ENCODE measurements at places on chromosomes 16 and 17.

DNA sequence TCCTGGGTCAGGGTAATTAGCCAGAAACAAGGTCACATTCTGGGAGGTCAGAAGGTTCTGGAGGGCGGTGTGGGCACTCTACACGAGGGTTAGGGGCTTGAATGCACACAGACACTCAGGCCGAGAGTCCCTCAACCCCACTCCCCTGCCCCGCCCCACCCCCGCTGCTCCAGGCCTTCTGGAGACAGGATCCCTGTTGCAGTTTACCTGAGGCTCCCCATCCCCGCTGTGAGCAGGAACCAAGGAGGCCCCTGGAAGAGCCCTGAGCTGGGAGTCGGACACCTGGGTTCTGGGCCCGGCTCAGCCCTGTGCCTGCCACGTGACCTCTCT is 4.4 kb upstream of the ACTG1 start:
- DNase-seq = no peak

- no peak for DNase-seq
Observed at GRCh38 chr17:7555320-7555948, 3.1 kb upstream of the TNFSF13 start.

- no peak for DNase-seq
Observed at GRCh38 chr17:42289611-42290181, 1.4 kb downstream of the STAT5A start.

DNA sequence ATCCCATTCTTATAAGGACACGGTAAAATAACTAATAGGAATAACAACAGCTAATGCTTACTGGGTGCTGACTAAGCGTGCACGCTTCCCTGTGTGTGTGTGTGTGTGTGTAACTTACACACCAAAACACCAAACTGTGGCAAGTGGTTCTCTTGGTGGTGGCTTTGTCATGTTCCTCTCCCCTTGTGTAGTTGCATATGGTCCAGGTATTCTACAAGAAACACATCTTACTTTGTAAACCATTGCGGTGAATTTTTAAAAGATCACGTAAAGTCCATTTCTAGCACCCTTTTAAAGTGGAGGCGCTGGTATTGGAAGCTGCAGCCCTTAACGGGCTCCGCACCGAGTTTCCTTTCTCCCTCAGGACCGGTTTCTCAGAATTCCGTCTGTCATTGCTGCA is 221.0 kb upstream of the FOXF1 start:
- no peak for DNase-seq

GRCh38 chr17:9594065-9594464 is 17.6 kb downstream of the CFAP52 start:
- DNase-seq = no peak

DNA sequence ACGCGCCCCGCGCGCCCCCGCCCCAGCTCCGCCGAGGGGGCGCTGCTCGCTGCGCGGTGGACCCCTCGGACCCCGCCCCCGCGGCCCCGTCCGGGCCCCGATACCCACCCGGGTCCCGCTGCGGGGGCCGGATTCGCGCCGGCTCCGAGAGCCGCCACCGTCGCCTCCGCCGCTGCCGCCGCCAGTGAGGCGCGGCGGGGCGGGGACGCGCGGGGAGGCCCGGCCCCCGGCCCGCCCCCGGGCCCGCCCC is at the start of gene TBC1D16:
Gene TBC1D16, minus strand, starts transcription at position 186 of the 250 bp plus-strand sequence. CDS start 22,325 bp downstream, outside the sequence.
- DNase-seq = no peak

GRCh38 chr16:17921357-17921978 is 415.1 kb downstream of the NPIPA8 start:
- DNase-seq = peak; percentile 3

- no peak for DNase-seq
Observed at GRCh38 chr16:84629580-84629979, 11.7 kb upstream of the COTL1 start.

DNA sequence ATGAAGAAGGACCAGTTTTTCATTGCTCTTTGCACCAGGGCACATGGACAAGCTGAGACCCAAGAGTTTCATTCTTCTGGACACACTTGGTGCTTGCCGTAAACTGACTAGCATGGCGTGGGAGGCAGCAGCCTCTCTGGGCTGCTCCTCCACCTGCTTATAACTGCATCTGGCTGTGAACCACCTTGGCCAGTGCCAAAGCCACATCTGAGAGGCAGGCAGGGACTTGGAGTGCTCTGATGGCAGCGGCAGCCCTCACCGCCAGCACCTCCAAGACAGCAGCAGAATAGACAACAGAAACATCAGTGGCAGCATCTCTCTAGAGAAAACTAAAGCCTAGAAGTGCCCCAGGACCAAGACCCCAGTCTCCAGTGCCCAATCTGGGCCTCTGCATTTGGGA is 4.7 kb downstream of the KRT37 start:
- no peak for DNase-seq

DNA sequence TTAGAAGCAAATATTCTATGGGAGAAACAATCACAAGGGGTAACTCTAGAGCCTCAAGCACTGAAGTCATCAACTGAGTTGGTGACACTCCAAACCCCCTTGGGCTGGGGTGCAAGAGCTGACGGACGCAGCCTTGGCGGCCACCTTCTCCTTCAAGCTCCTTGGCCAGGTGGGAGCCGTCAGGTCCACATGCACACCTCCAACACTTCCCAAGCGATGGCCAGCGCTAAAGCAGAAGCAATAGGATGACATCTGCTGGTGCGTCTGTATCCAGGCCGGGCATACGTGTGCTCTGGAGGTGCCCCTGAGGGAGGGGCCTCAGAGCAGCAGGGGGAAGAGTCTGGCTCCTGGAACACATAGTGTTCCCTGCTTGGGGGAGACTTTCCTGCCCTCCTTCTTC is 12.2 kb upstream of the FOXJ1 start:
- no peak for DNase-seq

- DNase-seq = no peak
Observed at GRCh38 chr16:84790301-84790700, 29.5 kb upstream of the CRISPLD2 start.

DNA sequence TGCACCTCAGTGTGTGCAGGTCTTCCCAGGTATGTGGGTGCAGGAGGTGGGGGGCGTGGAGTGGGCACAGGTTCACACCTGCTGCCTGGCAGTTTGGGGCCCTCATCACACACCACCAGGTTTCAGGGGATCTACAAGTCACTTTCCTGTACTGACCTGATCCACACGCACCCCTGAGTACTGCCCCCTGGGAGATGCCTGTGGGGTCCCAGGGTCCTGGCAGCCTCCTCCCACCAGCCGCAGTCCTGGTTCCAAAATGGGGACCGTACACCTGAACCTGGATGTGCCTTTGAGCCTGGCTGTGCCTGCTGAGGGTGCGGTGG is 25.9 kb downstream of the RNF213 start:
- DNase-seq = no peak

- no peak for DNase-seq
Observed at GRCh38 chr16:82042144-82042543, 7.1 kb downstream of the HSD17B2 start.

DNA sequence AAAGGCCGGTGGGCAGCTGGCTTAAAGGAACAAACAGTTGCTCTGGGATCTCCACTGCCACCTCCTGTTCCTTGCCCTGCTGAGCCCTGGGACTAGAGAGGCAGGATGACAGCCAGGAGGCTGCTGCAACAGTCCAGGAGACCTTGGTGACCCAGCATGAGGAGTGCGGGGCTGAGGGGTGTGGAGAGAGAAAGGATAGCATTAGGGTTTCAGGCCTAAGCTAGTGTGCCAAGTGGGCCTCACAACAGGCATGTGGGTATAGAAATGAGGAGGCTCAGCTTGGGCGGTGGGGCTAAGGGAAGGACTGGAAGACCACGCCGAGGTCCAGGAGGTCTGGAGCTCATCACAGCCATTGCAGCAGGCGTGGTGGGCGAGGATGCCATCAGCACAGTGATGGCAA is 39.8 kb downstream of the SDK2 start:
- DNase-seq = no peak

GRCh38 chr17:14856176-14856575 is 408.9 kb downstream of the PMP22 start:
- no peak for DNase-seq

DNA sequence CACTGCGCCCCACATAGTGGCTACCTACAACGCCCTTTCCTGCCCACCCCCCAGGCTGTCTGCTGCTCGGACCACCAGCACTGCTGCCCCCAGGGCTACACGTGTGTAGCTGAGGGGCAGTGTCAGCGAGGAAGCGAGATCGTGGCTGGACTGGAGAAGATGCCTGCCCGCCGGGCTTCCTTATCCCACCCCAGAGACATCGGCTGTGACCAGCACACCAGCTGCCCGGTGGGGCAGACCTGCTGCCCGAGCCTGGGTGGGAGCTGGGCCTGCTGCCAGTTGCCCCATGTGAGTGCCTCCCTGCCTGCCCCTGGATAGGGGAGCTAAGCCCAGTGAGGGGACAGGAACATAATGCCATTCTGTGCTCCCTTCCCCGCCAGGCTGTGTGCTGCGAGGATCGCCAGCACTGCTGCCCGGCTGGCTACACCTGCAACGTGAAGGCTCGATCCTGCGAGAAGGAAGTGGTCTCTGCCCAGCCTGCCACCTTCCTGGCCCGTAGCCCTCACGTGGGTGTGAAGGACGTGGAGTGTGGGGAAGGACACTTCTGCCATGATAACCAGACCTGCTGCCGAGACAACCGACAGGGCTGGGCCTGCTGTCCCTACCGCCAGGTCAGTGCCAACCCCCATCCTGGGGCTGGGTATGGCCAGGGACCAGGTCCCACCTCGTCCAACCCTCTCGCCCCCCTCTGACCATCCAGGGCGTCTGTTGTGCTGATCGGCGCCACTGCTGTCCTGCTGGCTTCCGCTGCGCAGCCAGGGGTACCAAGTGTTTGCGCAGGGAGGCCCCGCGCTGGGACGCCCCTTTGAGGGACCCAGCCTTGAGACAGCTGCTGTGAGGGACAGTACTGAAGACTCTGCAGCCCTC is 7.1 kb downstream of the GRN start:
- DNase-seq = no peak

DNA sequence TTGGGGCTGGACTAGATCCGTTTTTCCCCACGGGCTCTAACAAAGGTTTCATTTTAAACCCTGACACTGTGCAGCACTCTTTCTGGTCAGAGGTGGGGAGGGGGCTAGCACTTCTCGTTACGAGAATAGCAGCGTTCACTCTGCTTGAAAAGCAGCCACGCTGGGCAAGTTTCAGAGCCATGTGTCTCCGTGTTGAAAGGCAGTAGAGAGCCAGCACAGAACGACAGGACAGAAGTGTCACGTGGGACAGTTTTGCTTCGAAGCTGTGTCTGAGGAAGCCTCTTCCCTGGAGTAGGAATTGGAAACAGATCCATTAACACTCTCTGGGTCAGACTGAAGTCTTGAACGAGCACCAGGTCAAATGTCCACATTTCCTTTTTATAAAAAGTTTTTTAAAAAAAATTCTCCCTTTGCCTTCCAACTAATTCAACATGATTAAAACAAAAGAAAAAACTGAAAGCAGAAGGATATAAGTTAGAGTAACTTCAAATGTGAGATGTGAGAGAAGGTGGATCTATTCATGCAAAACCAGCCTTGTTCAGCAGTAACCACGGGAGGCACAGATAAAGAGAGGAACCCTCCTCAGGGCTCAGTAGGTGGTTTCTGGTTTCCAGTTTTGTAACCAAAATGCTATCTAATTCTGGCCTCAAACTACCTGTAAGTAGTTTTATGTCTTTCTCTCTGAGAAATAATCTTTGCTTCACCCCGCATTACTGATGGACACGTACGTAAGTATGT is 65.0 kb downstream of the SMG6 start:
- no peak for DNase-seq

DNA sequence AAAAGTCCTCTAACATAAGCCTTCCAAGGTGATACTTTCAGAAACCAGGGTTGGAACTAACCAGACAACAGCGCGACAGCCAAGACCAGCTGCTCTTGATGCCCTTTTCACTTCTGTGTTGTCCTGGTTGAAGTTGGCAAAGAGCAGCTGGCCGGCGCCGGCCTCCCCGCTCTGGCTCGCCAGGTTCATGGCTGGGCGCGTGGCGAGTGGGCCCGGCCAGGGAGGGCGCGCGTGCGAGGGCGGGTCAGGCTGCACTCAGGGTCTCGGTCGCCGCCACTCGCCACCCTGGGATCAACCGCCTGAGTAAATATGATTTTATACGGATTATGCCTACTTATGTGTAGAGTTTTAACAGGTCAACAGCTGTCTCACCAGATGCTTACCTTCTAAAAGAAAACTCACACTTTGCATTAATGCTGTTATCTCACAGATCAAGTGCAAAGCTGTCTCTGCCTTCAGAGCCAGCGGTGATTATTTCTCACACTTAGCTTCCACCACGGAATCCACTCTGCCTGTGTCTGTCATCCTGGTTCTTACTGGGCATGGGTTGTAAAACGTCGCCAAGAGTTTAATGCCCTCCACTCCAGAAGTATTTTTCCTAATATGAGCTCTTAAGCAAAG is 13.5 kb downstream of the KCTD2 start:
- no peak for DNase-seq

DNA sequence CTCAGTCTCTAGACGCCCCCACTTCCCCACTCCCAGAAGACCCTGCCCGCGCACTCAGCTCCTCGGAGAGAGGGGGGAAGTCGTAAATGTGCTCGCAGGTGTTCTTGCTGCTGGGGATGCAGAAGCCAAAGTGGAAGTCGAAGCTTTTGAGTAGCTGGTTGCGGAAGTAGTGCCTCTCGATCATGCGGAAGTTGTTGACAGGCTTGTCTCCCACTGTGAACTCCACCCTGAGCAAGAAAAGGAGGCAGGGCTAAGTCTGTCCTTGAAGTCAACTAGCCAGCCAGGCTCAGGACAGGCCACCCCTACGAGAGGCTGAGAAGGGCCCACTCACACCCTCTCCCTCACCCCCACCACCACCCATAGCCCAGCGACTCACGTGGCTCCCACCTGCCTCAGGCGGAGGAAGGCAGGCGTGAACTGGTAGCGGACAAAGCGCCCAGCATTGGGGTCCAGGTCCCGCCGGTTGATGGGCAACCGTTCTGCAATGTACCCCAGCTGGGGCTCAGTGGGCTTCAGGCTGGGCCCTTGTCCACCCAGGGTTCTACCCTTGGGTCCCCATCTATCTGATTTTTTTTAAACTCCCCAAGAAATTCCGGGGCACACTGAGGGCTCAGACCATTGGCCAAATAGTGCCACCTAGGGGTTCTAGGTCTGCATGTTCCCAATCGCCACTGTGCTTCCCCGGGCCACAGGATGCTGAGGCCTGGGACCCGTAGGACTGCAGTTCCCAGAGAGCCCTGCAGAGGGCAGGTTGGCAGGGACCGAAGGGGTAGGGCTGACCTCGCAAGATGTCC is 4.6 kb downstream of the UNC119 start:
- peak; percentile 70 for DNase-seq

DNA sequence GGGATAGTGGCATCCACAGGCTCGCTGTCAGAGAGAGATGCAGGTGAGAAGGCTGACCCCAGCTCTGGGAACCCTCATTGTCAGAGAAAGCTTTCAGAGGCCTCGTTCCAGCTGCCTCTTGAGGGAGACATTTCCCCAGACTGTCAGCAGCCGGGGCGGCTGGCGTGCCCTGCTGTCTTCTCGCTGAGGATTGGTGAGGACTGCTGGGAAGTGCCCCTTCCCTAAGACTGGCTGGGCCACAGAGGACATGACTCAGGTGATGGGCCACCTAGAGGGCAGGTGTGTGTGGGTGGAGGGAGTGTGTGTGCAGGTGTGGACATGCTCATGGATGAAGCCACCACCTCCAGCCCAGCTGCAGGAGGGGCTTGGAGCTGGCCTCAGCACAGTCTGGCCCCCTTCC is 25.3 kb downstream of the SPACA3 start:
- DNase-seq = no peak

DNA sequence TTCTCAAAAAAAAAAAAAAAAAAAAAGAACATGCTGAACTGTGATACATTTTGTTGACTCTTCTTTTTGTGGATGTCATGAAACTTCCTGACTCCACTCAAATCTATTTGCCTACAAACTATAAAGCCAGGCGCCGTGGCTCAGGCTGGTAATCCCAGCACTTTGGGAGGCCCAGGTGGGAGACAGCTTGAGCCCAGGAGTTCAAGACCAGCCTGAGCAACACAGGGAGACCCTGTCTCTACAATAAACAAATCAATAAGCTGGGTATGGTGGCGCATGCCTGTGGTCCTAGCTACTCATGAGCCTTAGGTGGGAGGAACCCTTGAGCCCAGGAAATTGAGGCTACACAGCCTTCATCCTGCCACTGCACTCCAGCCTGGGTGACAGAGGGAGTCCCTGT is 1.5 kb upstream of the NT5C start:
- DNase-seq = no peak

All from fibroblast of skin of back (primary cell).